ENCODE measurements at places on chromosomes 5 and 9.

- DNase-seq, result no peak
These were observed 7.6 kb upstream of the FBXO38 start for GRCh38 chr5:148376198-148376597.

DNA sequence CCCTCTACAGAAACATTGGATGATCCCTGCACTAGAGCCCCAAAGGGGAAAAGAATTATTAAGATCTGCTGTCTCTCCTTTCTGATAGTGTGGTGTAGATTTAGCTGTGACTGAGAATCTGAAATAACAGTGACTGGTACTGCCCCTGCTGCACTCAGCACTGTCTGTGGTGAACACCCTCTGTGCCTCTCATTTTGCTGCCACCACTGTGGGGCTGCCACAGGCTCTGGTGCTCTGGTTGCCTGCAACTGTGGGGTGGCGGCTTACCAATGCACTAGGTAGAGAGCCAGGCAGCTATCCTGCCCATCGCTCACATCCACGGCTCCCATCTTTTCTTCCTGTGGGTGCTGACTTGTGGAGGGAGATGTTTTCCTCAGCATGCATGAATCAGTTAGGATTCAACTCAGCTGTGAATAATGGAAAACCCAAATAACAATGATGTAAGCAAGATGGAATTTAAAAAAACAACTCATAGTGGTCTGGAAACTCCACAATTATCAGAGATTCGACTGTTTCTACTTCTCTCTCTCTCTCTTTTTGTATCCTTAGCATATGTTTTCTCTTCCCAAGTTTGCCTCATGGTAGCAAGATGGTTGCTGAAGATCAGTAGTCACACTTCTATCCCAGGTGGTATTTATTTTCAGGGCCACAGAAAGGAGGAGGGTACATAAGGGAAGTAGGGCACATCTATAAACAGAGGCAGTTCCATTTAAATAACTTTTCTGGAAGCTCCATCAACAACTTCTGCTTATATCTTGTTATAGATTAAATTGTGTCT lies 99.8 kb upstream of the DAP start:
- DNase-seq, result no peak

GRCh38 chr5:120240706-120241105 lies 223.4 kb upstream of the PRR16 start:
- DNase-seq, result no peak

DNA sequence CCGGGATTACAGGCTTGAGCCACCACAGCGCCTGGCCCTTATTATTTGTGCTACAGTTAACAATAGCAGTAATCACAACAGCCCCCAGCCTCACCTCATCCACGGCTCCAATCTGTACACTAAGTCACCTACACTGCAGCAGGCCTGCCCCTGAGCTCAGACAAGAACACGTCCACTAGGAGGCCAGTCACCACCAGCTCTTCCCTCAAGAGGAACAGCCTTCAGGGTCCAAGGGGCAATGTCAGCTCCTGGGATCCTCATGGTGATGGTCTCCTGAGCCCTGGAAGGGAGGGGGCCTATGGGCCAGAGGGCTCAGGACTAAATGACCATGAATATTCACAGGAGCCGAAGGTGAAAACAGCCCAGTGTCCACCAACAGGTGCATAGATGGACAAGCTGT lies 67.7 kb downstream of the VAV2 start:
- no peak for DNase-seq

GRCh38 chr9:88716596-88717290 lies 181.8 kb downstream of the NXNL2 start:
- DNase-seq, result no peak

GRCh38 chr9:114364134-114365041 lies 23.4 kb downstream of the AKNA start:
- no peak for DNase-seq

GRCh38 chr5:152066784-152067183 lies 142.1 kb upstream of the GLRA1 start:
- no peak for DNase-seq

DNA sequence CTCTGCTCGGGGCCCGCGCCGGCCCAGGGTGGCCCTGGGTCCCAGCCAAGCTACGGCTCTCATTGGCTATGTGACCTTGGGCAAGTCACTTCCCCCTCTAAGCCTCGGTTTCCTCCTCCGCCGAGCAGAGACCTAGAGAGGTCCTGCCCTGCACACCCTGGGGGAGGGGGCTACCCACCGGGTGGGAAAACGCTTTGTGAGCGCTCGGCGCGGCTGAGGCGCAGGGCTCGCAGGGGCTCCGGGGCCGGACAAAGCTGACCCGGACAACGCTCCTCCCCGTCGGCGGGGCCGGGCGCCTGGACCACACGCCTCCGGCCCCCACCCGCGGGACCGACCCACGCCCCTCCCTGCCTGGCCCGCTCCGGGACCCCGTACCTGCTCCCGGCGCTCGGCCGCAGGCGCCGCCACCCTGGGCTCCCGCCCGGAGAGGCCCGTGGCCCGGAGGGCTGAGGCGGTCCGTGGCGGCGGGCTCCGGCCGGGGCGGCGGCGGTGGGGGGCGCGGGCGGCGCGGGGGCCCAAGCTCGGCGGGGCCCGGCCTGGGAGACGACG lies 85.7 kb upstream of the MELK start:
- DNase-seq, result no peak

DNA sequence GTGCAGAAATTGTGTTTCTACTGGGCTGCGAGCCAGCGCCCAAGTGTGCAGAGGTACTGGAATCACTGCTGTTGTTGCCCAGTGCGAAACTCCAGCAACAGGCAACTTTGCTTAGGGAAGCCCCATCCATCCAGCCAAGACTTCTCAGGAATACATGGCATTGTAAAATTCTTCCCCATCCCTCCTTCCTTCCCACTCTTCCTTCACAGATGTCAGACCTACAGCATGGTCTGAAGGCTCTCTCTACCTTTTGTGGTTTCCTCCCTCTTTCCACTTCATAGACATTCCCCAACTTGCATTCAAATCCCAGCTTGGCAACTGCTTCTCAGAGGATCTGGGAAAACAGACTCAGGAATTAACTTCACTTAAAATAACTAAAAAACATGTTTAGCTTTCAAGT lies 30.4 kb downstream of the ARL15 start:
- DNase-seq, result no peak

- DNase-seq, result no peak
These were observed 490.7 kb upstream of the NUDT12 start for GRCh38 chr5:104053353-104053649.

GRCh38 chr5:32298059-32298415 lies 14.7 kb downstream of the MTMR12 start:
- DNase-seq, result no peak

Measured in stimulated activated CD4-positive, alpha-beta T cell treated with anti-CD3 and anti-CD28 coated beads, Interleukin-1b, Interleukin-23, amount 100 ng/mL, for 1 hour (primary cell).